Karpas-422 (cell line): ENCODE measurements at places on chromosomes 3 and 15.

DNA sequence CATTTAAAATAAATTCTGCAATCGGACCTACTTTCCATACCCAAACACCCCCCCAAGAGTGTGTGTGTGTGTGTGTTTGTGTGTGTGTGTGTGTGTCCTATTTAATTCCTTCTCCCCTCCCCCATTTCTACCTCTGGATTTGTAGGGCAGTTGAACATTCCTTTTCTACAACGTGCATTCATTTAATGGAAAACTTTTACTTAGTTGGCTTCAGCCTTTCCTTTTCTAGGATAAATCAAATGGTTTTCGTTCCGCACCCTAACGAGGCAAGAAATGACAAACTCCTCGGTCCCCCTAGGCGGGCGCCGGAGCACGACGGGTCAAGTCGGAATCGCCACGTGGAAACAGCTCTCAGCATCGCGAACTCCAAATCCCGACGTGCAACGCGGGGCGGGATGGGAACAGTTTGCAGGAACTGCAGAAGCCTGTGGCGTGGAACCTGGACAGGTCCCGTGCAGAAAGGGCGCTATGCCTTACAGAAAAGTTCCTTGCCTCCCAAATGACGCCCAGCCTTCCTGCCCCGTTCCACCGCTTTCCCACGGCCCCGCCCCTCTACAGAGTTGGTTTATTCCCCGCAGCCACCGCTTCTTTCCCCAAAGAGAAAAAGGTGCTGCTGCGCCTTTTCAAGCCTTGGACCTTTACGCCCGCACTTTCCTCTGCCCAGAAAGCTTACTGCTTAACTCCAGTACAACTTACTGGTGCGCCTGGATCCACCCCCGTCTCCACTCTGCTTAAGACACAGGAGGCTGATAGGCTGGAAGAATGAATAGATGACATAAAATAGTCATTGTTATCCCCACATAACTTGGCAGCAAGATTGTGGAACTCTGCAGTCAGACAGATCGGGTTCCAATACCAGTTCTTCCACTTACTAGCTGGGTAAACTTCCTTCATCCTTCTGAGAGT lies 1.1 kb upstream of the EIF2B5 start:
- peak; percentile 91 for DNase-seq

DNA sequence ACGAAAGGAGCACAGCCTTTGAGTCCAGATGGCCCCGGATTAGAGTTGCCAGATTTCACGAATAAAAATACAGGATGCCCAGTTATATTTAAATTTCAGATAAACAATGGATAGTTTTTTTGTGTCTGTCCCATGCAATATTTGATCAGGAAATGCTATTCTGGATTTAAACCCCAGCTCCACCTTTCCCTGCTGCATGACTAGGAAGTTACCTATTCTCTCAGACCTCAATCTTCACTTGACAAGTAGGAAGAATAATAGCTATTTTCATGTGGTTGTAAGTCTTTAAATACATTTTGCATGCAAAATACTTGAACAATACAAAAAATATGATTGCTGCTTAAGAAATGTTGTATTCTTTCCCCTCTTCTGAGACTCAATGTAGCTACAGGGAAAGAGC lies 125.3 kb upstream of the P2RY1 start:
- no peak for DNase-seq

DNA sequence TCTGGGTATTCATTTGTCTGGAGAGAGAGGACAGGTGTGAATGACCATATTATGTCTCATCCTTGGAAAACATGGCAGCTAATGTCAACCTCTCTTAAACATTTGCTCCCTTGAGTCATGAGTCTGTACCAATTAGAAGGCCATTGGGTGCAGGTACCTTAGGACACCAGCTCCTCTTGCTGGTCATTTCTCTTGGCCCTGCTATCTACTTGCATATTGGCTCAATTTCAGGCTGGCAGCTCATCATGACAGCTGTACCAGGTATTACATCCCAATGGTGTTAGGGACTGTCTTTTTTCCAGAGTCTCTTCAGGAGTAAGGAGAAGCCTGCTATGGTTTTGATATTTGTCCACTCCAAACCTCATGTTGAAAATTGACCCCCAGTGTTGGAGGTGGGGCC lies 92.2 kb upstream of the ANKRD28 start:
- DNase-seq: no peak

- DNase-seq: no peak
Measured at GRCh38 chr15:77606142-77607034, 26.3 kb downstream of the LINGO1 start.

- DNase-seq: no peak
Measured at GRCh38 chr3:187955587-187955952, 198.4 kb upstream of the LPP start.

DNA sequence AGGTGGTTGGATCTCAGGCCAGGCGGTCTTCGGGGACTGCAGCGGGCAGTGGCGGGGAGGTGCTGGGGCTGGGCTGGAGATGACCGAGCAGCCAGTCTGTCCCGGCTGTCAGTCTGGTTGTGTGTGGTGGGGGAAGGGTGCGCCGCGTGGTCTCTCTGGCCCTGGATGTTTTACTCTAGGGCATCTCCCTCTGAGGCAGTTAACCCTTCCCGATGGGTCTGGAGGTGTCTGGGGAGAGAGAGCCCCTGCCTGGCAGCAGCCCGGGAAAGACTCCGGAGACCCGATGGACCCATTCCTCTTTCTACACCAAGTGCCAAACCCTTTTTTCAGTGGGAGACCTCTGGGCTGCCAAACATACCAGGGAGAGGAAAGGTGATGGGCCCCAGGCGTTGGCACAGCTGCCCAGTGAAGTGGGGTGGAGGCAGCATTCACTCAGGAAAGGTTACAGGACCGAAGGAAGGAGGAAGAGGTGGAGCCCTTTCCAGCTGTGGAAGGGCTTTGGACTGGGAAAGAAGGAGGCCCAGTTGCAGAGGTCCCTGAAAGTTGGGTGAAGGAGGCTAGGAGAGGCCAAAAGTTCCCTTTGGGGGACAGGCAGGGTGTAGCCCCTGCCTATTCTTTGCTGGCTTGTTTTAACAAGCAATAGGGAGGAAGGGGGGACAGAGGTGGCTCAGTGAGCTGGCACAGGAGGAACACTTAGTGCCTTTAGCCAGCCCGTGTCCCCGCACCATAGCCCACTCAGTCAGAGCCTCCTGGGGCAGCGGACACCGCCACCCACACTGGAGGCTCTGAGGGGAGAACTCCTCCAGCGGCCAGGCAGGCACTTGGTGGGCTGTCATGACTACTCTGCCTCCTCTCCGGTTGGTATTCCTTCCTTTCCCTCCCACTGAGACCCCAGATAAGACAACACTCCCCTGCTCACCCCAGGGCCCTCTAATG lies 2.7 kb upstream of the BAHD1 start:
- no peak for DNase-seq

DNA sequence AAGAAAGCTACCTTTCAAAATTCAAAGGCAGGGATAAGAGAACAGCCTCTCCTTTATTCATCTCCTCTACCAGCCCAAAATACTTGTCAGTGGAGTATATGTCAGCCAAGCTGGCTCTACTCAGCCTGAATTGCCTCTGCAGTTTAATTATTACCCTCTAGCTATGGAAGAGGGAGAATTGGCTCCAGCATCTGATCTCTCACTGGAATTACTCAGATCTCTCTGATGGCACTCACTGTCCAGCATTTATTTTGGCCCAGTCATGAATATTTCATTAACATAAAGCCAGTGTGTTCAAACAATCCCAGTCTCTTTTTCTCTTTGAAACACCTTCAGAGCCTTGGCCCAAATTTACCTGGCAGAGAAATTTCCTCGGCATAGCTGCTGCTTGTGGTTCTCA lies 58.6 kb upstream of the TMEM108 start:
- no peak for DNase-seq

DNA sequence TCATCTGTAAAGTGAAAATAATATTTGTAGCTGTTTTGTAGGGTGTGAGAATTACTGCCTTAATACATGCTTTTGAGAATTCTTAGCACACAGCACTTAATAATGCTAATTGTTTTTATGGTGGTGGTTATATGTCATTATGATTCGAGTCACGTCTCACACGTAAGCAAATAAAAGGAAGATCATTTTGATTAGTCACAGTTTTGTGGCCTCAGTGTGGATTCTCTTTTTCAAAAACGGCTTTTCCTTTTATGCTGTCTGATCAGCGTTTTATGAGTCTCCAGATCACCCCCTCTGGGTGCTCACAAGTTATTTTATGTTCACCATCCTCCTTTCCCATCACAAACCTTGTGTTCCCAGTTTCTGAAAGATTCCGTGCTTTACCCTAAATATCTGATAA lies 255.6 kb upstream of the CNTN4 start:
- DNase-seq: no peak

DNA sequence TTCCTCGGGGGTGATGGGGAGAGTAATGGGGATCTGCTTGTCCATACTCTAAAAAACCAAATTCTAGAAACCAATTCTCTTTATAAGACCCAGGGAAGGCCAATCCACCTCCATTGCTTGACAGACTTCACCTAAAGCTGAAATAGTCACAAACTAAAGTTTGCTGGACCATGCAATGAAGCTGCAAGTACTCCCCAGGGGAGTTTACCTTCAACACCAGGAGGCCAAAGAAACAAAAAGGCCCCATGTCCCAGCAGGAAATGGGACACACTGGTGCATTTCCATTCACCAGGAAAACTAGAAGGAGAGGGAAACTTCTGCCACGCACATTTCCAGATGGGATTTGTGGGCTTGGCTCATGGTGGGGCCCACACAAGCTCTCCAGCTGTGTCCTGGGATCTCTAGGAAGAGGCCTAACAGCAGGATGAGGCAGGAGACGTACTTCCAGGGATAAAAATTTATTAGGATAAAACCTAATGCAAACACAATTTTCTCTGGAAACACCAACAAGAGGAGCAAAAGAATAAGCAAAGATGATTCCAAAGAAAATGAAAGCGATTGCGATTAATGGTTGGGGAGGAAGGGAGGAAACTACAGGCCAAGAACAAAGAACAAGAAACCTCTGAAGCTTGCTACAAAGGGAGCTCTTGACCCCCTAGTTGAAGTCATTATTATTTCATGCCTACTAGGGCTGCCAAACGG lies 238.0 kb upstream of the LRTM1 start:
- DNase-seq: no peak

GRCh38 chr15:31268911-31269784 lies 57.5 kb upstream of the KLF13 start:
- DNase-seq: no peak

DNA sequence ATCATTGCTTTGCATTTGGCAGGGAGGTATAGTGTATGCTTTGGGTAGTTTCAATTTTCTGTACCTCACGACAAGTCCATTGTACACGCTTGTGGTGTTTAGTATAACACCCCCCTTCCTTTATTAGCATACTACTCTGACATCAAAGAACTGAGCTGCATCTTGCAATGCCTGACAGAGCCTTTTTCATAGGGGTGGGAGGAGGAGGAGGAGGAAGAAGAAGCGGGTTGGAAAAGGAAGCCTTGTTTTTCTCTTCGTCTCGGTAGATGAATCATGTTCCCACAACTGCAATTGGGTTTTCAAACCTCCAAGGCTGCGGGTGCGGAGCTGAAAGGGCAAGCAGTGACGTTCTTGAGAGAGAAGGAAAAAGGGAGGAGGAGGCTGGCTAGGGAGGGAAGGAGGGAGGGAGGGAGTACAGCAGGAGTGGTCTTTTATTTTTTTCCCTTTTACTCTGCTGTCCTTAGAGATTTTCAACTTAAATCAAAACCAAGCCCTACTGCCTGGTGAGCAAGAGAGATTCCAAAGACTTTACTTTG lies 175.7 kb downstream of the KLHL25 start:
- no peak for DNase-seq

- DNase-seq: no peak
Measured at GRCh38 chr15:94411285-94411684, 179.9 kb downstream of the MCTP2 start.

DNA sequence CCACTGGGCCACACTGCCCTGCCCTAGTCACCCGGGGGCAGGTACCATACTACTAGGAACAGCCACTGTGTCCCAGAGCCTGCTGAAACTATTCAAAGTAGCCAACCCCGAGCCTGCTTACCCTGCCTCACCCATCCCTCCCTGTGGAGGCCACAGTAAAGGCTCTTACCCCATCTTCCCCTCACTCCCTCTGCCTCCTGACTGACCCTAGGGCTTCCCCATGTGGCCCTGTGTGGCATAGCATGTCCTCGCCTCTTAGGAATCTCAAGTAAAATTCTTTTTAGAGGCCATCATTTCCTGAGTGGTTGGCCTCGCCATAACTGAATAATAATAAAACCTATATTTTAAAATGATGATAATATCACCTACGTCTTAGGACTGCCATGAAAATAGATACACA lies 112.2 kb upstream of the SLC6A11 start:
- DNase-seq: peak; percentile 83

DNA sequence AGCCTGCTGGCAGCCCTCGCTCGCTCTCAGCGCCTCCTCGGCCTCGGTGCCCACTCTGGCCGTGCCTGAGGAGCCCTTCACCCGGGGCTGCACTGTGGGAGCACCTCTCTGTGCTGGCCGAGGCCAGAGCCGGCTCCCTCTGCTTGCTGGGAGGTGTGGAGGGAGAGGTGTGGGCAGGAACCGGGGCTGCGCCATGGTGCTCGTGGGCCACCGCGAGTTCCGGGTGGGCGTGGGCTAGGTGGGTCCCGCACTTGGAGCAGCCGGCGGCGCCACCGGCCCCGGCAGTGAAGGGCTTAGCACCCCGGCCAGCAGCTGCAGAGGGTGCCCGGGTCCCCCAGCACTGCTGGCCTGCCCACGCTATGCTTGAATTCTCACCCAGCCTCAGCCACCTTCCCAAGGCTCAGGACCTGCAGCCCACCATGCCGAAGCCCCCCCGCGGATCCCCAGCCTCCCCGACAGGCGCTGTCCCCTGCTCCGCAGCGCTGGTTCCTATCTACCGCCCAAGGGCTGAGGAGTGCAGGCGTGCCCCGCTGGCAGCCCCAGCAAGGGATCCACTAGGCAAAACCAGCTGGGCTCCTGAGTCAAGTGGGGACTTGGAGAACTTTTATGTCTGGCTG lies 863.3 kb downstream of the IGSF11 start:
- no peak for DNase-seq

- no peak for DNase-seq
Measured at GRCh38 chr3:71629289-71629688, 45.8 kb upstream of the FOXP1 start.

GRCh38 chr15:92655178-92655995 lies at the start of gene FAM174B:
Gene FAM174B, minus strand, starts transcription at chr15:92655775.
- DNase-seq: no peak

GRCh38 chr15:76962337-76963013 lies 30.9 kb downstream of the RCN2 start:
- peak; percentile 70 for DNase-seq

- no peak for DNase-seq
Measured at GRCh38 chr3:195159814-195160165, 111.2 kb downstream of the XXYLT1 start.

GRCh38 chr3:186638259-186638658 lies 1.9 kb upstream of the FETUB start:
- DNase-seq: no peak

DNA sequence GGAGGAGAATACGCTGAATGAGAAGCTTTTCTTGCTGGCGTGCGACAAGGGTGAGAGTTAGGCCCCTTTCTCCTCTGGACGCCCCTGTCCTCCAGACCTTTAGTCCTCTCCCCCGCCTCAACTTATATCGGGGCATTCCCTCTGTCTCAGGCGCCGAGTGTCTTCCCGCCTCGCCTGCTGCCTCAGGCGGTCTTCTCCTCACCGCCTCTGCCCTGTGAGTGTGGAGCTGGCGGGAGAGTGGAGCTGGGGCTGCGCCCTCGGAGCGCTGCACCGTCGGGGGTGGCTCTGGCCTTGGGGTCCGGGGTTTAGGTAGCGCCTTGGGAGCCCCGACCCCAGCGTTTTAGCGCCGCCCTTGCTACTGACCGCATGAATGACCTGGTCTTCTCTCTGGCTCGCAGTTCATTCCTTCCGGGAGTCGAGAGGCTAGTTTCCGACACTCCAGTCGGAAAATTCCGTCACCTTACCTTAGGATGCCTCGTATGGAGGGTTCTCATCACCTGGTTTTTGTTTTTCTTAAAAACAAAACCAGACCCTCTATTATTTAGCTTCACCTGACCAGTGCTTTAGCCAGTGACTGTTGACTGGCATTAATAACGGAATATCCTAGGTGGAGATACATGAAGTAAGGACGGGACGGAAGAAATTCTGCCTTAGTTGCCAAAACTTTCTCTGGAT lies 985 bp downstream of the TRPC1 start:
- DNase-seq: no peak
